Effector memory CD4-positive, alpha-beta T cell (primary cell): ENCODE measurements at places on chromosomes 7 and 10.

- H3K4me1 ChIP-seq = peaks cover 17% of the 10 kb centered on the region
- no peaks in the 10 kb centered on the region for H3K27me3 ChIP-seq
- H3K36me3 ChIP-seq = no peaks in the 10 kb centered on the region
- no peak overlapping the region for H3K4me3 ChIP-seq
Measured at GRCh38 chr10:80141696-80142460, 9.3 kb downstream of the PLAC9 start.

GRCh38 chr10:4121502-4122380, 336.7 kb upstream of the KLF6 start:
- H3K4me3 ChIP-seq = no peak overlapping the region
- no peak overlapping the region for H3K27ac ChIP-seq
- no peaks in the 10 kb centered on the region for H3K36me3 ChIP-seq

DNA sequence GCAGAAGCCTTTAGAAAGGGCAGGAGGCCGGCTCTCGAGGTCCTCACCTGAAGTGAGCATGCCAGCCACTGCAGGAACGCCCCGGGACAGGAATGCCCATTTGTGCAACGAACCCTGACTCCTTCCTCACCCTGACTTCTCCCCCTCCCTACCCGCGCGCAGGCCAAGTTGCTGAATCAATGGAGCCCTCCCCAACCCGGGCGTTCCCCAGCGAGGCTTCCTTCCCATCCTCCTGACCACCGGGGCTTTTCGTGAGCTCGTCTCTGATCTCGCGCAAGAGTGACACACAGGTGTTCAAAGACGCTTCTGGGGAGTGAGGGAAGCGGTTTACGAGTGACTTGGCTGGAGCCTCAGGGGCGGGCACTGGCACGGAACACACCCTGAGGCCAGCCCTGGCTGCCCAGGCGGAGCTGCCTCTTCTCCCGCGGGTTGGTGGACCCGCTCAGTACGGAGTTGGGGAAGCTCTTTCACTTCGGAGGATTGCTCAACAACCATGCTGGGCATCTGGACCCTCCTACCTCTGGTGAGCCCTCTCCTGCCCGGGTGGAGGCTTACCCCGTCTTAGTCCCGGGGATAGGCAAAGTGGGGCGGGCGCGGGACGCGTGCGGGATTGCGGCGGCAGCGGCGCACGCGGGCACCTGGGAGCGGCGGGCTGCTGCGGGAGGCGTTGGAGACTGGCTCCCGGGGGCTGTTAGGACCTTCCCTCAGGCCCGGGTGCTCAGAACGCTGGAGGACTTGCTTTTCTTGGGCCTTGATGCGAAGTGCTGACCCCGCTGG, at the start of gene FAS:
Gene FAS, plus strand, starts transcription at position 415 of the 777 bp plus-strand sequence. Its CDS starts 79 bp downstream, at position 494.
- H3K4me3 ChIP-seq = peak within 1 kb of the TSS; percentile 98
- peak within 1 kb of the TSS; percentile 99 for H3K27ac ChIP-seq
- H3K4me1 ChIP-seq = peaks cover 42% of the 10 kb centered on the region
- peak; percentile 86 for DNase-seq
- H3K36me3 ChIP-seq = no peaks in the 10 kb centered on the region

DNA sequence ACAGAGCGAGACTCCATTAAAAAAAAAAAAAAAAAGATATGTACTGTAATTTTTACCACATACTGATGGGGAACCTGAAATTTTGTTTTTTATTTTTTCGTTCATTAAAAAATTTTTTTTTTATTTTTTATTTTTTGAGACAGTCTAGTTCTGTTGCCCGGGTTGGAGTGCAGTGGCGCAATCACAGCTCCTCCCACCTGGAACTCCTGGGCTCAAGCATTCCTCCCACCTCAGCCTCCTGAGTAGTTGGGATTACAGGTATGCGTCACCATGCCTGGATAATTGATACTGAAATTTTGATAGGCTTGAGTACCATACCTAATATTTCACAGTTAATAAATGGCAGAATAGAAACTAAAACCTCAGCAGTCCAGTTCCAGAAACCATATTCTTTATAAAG, 20.9 kb upstream of the HELLS start:
- H3K27me3 ChIP-seq = no peaks in the 10 kb centered on the region
- no peak overlapping the region for H3K27ac ChIP-seq
- no peaks in the 10 kb centered on the region for H3K36me3 ChIP-seq

GRCh38 chr10:96585736-96586418, 935 bp downstream of the TM9SF3 start:
- no peaks in the 10 kb centered on the region for H3K27me3 ChIP-seq
- H3K27ac ChIP-seq = peak overlapping the region; percentile 98
- no peaks in the 10 kb centered on the region for H3K36me3 ChIP-seq
- DNase-seq = peak; percentile 22

- H3K4me1 ChIP-seq = no peaks in the 10 kb centered on the region
- no peak for DNase-seq
- H3K36me3 ChIP-seq = peaks cover 14% of the 10 kb centered on the region
- no peaks in the 10 kb centered on the region for H3K27me3 ChIP-seq
- H3K27ac ChIP-seq = no peak overlapping the region
- no peak overlapping the region for H3K4me3 ChIP-seq
Measured at GRCh38 chr7:76333511-76334101, 25.2 kb downstream of the YWHAG start.

GRCh38 chr10:120012131-120012400, 119.5 kb downstream of the SEC23IP start:
- no peak for DNase-seq
- no peak overlapping the region for H3K4me3 ChIP-seq
- H3K27me3 ChIP-seq = no peaks in the 10 kb centered on the region
- H3K27ac ChIP-seq = no peak overlapping the region

DNA sequence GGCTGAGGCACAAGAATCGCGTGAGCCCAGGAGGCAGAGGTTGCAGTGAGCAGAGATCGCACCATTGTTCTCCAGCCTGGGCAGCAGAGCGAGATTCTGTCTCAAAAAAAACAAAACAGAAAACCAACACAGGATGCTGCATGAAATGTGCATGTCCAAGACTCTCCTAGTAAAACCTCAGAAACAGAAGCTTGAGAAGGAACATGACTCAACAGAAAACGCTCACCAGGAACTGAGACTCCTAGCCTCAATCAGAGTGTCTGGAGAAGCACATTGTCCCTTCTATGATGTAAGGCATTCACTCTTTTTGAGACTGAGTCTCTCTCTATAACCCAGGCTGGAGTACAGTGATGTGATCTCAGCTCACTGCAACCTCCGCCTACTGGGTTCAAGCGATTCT, 168.3 kb downstream of the MYOF start:
- H3K36me3 ChIP-seq = no peaks in the 10 kb centered on the region
- no peaks in the 10 kb centered on the region for H3K4me1 ChIP-seq
- no peaks in the 10 kb centered on the region for H3K27me3 ChIP-seq

DNA sequence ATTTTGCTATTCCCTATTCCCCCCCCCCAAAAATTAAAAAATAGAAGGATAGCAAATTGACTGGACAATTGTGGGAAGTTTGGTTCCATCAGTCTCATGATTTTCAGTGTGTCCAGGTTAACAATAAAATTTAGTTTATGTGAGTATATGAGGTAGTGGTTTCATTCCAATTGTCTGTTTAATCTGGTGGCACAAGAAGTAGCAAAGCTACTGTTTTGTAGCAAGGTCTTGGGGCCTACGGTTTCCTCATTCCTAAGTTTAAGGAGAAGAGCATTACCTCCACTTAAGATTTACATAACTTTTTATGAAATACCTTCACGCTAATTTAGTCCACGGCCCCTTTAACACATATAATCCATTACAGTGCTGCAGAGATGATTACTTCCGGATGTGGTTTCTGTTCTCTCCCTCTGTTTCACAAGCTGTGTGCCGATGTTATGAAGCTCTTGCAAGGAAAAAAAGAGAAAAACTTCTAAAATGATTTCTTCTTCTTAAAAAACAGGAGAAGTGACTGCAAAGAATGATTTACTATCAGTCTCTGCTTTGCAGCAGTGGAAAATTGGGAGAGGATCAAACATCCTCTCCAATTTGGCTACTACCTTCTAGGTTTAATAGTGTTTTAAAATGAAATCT, 32.7 kb upstream of the NPVF start:
- no peaks in the 10 kb centered on the region for H3K4me1 ChIP-seq
- no peaks in the 10 kb centered on the region for H3K36me3 ChIP-seq
- peak overlapping the region; percentile 43 for H3K4me3 ChIP-seq
- no peak overlapping the region for H3K27ac ChIP-seq
- DNase-seq = no peak
- H3K27me3 ChIP-seq = no peaks in the 10 kb centered on the region

- no peaks in the 10 kb centered on the region for H3K36me3 ChIP-seq
- peaks cover 4% of the 10 kb centered on the region for H3K4me1 ChIP-seq
- H3K27me3 ChIP-seq = no peaks in the 10 kb centered on the region
- DNase-seq = no peak
- no peak overlapping the region for H3K4me3 ChIP-seq
Measured at GRCh38 chr10:50415292-50415691, 164.0 kb upstream of the ASAH2 start.

GRCh38 chr7:100374601-100375000, 1.3 kb downstream of the PILRA start:
- H3K4me1 ChIP-seq = no peaks in the 10 kb centered on the region
- no peak overlapping the region for H3K4me3 ChIP-seq
- DNase-seq = no peak
- no peaks in the 10 kb centered on the region for H3K36me3 ChIP-seq
- no peak overlapping the region for H3K27ac ChIP-seq

GRCh38 chr10:96639899-96640298, 53.1 kb upstream of the TM9SF3 start:
- no peaks in the 10 kb centered on the region for H3K27me3 ChIP-seq
- no peaks in the 10 kb centered on the region for H3K4me1 ChIP-seq
- DNase-seq = no peak
- no peaks in the 10 kb centered on the region for H3K36me3 ChIP-seq
- H3K27ac ChIP-seq = no peak overlapping the region

- H3K36me3 ChIP-seq = peaks cover 10% of the 10 kb centered on the region
- H3K27ac ChIP-seq = peak overlapping the region; percentile 82
Measured at GRCh38 chr7:99465421-99465768, 572 bp downstream of the ATP5MF start.

GRCh38 chr10:95976362-95977229, 66.8 kb upstream of the CCNJ start:
- H3K27me3 ChIP-seq = no peaks in the 10 kb centered on the region
- H3K36me3 ChIP-seq = no peaks in the 10 kb centered on the region
- H3K4me3 ChIP-seq = no peak overlapping the region
- H3K4me1 ChIP-seq = no peaks in the 10 kb centered on the region
- DNase-seq = no peak

DNA sequence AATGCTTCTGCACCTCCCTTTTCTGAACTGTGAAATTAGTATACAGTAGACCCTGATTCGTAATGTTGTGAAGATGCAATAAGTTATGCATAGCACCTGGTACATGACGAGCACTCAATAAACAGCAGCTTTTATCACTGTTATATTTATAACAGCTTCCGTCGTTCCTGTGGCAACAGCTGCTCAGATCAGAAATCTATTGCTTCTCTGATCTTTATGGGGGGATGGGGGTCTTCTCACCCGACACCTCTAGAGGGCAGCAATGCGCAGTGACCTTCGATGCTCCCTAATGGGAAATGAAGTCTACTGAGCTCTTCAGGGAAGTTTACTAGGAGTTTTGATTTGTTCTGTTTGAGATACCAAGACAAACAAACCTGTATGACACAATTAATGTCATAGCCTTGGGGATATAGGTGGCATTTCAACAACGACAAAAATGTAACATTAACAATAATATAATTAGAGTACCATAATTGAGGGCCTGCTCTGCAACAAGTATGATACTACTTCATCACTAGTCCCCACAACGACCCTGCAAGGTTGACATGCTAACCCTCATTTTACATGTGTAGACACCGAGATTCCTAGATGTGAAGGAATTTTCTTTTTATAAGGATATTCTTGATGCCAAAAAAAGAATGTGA, 289.6 kb downstream of the SFMBT2 start:
- DNase-seq = peak; percentile 17
- no peak overlapping the region for H3K4me3 ChIP-seq
- H3K36me3 ChIP-seq = no peaks in the 10 kb centered on the region
- no peak overlapping the region for H3K27ac ChIP-seq
- no peaks in the 10 kb centered on the region for H3K27me3 ChIP-seq

GRCh38 chr10:122115874-122116273, 126.9 kb downstream of the TACC2 start:
- no peak for DNase-seq
- H3K4me3 ChIP-seq = no peak overlapping the region
- H3K27me3 ChIP-seq = peaks cover 6% of the 10 kb centered on the region
- H3K27ac ChIP-seq = no peak overlapping the region
- H3K4me1 ChIP-seq = peaks cover 2% of the 10 kb centered on the region

- DNase-seq = no peak
- no peaks in the 10 kb centered on the region for H3K4me1 ChIP-seq
- no peak overlapping the region for H3K4me3 ChIP-seq
- no peaks in the 10 kb centered on the region for H3K36me3 ChIP-seq
Measured at GRCh38 chr7:18198868-18199267, 171.2 kb upstream of the PRPS1L1 start.

DNA sequence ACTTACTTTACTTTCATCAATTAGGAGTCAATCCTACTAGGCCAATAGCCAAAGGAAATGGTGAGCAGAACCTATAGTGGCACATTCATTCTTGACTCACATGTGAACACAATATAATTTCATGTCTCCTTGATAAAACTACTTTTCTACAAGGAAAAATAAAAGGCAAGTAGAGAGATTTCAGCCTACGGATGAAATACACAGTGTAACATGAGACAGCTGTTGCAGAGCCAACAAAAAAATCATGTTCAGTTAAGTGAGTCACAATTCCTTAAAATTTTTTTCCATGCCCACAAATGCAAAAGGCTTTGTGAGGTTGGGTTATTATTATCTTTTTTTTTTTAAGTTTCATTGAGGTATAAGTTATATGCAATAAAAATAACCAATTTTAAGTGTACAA, 54.8 kb downstream of the GPR141 start:
- no peak overlapping the region for H3K27ac ChIP-seq
- no peaks in the 10 kb centered on the region for H3K27me3 ChIP-seq
- no peak for DNase-seq
- H3K36me3 ChIP-seq = no peaks in the 10 kb centered on the region
- no peaks in the 10 kb centered on the region for H3K4me1 ChIP-seq
- H3K4me3 ChIP-seq = no peak overlapping the region

- H3K27me3 ChIP-seq = no peaks in the 10 kb centered on the region
- H3K36me3 ChIP-seq = no peaks in the 10 kb centered on the region
- DNase-seq = no peak
- no peak overlapping the region for H3K27ac ChIP-seq
- no peaks in the 10 kb centered on the region for H3K4me1 ChIP-seq
Measured at GRCh38 chr10:102200751-102201640, 25.1 kb upstream of the ELOVL3 start.

DNA sequence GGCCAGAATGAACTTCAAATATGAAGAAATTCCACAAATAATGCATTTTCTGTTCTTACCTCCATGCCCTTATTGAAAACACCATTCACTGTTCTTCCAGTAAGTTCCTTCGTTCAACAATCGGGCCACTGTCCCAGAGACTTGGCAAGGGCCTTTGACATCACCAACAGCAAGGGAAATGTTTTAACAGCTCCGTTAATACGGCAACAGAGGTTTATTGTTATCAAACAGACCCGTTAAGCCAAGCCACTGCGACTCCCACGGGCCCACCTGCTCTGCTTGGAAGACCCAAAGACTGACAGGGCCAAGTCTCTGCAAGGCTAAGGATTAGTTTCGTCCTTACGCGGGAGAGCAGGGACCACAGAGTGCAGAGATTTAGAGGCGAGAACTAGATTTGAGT, 43.4 kb upstream of the LYZL1 start:
- DNase-seq = no peak
- H3K27me3 ChIP-seq = peaks cover 4% of the 10 kb centered on the region
- H3K4me3 ChIP-seq = no peak overlapping the region
- no peaks in the 10 kb centered on the region for H3K36me3 ChIP-seq

GRCh38 chr7:157857578-157858075, 520.8 kb downstream of the DNAJB6 start:
- H3K4me1 ChIP-seq = no peaks in the 10 kb centered on the region
- H3K36me3 ChIP-seq = no peaks in the 10 kb centered on the region
- no peak for DNase-seq
- no peaks in the 10 kb centered on the region for H3K27me3 ChIP-seq
- H3K27ac ChIP-seq = no peak overlapping the region
- no peak overlapping the region for H3K4me3 ChIP-seq
